ENCODE measurements at places on chromosomes 6 and 20. TPM values are rescaled to one million over a fixed set of nuclear protein-coding genes. Genes with fewer than 3 reads are reported as not detected.

The SLC25A27 gene
- 1.5 TPM for total RNA-seq

The SLC16A10 gene
- total RNA-seq: not detected

The SLC44A4 gene
- not detected for total RNA-seq

The SIM1 gene
- under 0.01 TPM for total RNA-seq

The SNX9 gene
- 58.3 TPM for total RNA-seq

The TRAPPC3L gene
- under 0.01 TPM for total RNA-seq

The GCNT2 gene
- 0.19 TPM for total RNA-seq

The GSTA3 gene
- not detected for total RNA-seq

The TSHZ2 gene
- 1.4 TPM for total RNA-seq

The SMLR1 gene
- total RNA-seq: 0.19 TPM

The TMEM170B gene
- total RNA-seq: 1.7 TPM

The DDX43 gene
- total RNA-seq: 1.2 TPM

The FOXF2 gene
- 0.28 TPM for total RNA-seq

The CAP2 gene
- 17.8 TPM for total RNA-seq
